ENCODE measurements at places on chromosomes 3 and 15.

DNA sequence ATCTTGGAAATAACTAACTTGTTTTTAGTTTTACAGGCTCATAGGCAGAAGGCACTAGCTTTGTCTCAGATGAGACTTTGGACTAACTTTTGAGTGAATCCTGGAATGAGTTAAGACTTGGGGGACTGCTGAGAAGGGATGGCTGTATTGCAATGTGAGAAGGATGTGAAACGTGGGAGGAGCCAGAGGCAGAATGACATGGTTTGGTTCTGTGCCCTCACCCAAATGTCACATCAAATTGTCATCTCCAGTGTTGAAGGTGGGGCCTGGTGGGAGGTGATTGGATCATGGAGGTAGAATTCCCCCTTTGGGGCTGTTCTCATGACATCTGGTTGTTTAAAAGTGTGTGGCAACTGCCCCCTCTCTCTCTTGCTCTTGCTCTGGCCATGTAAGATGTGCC lies 28.8 kb upstream of the CCDC50 start:
- DNase-seq: no peak

- DNase-seq: no peak
Measured at GRCh38 chr3:111415018-111415417, 127.0 kb upstream of the CD96 start.

GRCh38 chr3:74845081-74845480 lies 230.6 kb upstream of the CNTN3 start:
- DNase-seq: no peak

GRCh38 chr3:72888546-72889309 lies 882 bp downstream of the GXYLT2 start:
- DNase-seq: peak; percentile 17

DNA sequence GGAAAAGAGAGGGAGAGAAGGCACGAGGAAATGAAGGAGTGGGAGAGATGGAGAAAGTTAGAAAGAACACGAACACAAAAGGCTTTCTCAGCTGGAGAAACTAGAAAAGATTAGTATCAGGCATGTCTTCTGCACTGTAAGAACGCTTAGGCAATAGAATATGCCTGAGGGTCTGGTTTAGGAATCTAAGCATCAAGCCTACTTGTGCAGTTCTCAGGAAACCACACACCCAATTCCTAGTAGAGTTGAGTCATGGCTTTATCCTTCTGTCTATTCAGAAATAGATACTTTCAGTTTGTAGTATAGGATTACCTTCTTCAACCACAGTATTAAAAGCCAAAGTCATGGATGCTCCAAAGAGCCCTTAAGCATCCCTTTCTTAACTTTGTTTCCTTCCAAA lies 969.4 kb downstream of the NTRK3 start:
- DNase-seq: no peak

DNA sequence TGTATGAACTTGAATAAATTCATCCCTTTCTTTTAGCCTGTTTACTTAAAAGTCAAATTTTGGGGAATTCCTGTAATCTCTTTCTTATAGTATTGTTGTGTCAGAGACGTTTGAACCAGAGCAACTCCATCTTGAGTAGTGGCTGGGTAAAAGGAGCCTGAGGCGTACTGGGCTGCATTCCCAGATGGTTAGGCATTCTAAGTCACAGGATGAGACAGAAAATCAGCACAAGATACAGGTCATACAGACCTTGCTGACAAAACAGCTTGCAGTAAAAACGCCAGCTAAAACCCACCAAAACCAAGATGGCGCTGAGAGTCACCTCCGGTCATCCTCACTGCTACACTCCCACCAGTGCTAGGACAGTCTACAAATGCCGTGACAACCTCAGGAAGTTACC lies 94.5 kb downstream of the P3H2 start:
- DNase-seq: no peak

- DNase-seq: no peak
Measured at GRCh38 chr3:58613236-58614132, 36.3 kb upstream of the FAM107A start.

DNA sequence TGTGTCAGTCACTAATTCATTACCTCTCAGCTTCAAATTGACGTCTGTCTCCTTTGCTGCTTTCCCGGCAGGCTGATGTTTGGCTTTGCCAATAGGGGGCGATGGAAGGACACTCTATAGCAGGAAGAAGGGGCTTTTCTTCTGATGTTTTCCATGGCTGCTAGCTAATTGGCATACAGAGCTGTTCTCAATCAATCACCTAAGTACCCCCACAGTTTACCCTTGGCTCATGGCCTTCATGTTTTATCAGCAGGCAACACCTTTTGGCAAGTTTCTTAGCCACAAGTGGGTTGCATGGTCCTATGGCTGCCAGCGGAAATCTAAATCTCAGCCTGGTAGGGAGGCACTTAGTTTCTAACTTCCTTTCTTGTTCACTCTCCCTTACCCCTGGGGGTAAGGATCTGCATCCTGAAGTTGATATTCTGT lies 45.0 kb downstream of the ESYT3 start:
- no peak for DNase-seq

DNA sequence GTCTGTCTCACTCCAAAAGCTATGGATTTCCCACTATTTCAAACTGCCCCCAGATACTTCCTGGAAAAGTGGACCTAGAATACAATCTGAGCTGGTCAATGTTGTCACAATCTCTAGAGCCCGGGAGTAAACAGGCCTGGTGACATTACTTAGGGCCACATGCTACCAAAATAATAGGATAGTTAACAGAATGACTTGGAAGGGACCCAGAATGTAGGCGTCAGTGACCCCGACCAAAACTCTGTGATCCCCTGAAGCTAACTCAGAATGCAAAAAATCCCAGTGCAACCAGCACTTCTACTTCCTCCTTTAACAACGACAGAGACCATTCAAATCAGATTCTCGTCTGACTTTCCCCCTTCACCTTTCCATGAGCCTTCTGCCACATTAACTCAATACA lies 51.5 kb upstream of the CDV3 start:
- DNase-seq: no peak

DNA sequence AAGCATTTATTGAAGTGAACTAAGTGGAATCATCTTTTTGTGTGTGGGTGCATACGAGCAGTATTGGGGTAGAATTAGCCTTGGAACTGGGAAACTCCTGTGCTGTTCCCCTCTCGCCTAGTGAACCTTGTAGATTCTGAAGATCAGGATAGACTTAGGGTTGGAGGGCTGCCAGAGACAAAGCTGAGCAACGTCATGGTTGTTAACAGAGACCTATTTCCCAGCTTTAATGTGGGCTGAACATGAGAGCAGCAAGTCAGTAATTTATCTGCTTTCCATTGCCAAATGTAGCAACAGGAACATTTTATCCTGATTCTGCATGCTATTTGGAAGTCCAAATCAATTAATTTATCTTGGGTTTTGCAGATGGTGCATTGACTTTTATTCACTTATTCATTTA lies 246.6 kb downstream of the IL20RB start:
- no peak for DNase-seq

GRCh38 chr3:24220859-24221657 lies 273.6 kb downstream of the THRB start:
- peak; percentile 45 for DNase-seq

- DNase-seq: no peak
Measured at GRCh38 chr3:70108072-70108471, 108.5 kb downstream of the SAMMSON start.

GRCh38 chr3:155554777-155555451 lies 190.0 kb downstream of the PLCH1 start:
- no peak for DNase-seq

DNA sequence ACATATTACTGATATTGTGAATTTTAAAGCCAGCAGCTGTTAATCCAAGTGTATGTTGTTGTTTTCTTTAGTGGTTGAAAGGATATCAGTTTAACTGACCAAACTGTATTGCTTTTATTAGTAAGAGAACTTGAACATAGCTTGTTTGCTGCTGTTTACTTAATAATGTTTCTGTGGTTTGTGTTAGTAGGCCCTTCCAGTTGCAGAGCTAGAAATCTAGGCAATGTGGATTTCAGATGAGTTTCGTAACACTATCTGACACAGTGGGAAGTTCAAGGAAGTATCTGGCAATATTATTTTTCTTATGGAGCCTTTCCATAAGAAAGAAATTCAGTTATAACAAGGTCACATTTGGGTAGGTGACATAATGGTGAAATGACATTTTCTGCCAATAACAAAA lies 18.5 kb downstream of the ZNF609 start:
- DNase-seq: no peak

DNA sequence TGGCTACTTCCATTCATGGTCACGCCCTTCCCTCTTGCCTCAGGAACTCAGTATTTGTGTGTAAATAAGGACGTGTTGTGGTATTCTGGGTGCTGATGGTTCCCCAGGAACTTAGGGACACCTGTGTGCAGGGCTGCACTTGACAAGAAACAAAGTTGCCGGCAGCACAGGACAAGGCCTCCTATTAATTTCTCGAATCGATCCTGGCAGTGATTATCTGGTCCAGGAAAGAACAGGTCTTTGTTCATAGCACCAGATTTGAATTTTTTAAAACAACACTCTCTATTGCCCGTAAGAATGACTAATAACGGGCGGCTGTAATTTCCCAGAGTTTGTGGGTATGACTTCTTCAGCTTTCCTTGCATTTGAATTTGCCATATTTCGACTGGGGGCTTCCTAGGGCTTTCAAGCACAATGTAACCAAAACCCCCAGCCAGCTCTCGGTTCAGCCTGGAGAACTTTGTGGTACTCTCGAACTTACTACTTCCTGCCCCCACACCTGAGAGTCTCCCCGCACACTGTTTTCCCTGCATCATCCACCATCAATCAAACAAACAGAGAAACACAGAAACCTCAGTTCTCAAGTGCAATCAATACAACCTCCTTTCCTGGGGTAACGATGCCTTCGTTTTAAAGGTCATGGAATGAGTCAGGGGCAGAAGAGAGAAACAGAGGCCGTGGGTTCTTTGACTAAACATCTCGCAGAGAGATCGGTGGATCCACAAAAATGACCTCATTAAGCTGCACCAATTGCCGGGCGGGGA lies 241.7 kb upstream of the ICE2 start:
- DNase-seq: no peak

GRCh38 chr3:133474251-133474801 lies 74.5 kb downstream of the BFSP2 start:
- DNase-seq: peak; percentile 98

DNA sequence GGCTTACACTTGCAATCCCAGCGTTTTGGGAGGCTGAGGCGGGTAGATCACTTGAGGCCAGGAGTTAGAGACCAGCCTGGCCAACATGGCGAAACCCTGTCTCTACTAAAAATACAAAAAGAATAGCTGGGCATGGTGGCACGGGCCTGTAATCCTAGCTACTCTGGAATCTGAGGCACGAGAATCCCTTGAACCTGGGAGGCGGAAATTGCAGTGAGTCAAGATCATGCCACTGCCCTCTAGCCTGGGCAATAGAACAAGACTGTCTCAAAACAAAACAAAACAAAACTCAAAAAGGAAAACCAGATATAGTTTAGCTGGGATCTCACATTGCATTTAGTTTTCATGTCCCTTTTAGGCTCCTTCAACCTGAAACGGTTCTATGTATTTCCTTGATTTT lies 2.9 kb upstream of the USP50 start:
- DNase-seq: no peak

DNA sequence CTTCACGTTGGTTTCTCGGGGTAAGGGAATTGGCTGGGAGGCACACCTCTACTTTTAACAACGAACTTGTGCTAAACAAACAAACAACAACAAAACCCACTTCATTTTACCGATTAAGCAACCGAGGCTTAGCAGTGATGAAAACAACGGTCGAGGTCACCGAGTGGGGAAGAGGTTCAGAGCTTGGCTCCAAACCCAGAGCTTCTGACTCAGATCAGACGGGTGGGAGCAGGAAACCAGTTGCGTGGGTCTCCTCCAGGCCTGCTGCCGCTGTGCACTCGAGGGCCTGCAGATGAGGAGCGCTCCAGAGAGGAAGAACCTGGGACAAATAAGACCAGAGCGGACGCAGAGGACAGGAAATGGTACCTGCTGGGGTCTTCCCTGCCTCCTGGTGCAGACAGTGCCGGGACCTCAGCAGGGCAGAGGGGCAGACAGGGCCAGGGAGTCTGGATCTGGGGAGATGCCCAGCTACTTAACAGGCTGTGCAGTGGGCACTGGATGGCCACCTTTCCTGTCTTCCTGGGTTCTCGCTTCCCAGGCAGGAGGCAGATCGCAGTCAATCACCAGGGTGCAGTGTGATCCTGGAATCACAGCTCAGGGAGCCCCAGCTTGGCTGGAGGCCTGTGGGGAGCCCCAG lies 99.0 kb upstream of the MEF2A start:
- no peak for DNase-seq

DNA sequence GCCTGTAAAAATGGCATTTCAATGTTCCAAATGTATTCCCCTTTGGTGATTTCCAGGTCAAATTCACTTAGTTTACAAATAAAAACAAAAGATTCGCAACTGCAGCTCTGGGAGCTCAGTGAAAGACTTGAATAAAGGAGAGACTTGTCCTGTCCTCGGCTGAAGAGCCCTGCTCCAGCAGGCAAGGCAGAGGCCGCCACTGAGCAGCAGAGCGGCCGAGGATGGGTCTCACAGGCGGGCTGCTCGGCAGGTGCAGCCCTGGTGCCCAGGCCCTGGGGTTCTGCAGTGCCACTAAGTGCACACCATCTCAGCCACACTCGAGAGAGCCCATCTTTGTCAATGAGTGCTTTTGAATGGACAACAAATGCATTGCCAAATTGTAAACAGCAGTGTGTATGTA lies 856.2 kb downstream of the AGBL1 start:
- no peak for DNase-seq

- no peak for DNase-seq
Measured at GRCh38 chr3:67401921-67402320, 252.5 kb downstream of the SUCLG2 start.

DNA sequence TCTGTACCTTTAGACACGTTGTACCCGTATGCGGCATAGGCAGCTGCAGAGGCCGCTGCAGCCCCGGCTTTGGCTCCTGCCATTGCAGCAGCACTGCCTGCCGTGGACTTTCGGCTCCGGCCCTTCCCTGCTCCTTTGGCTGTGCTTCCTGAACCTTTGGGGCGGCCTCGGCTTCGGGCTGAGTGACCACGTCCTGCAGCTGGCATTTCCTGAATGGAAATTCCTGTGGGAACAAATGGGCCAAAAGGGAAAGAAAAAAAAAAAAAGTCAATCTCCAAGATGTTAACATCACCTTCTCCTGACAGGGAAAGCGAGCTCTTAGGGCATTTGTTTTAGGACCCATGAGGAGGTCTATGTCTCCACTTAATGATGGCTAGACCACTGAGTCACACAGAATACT lies 29.6 kb downstream of the CHAC1 start:
- DNase-seq: no peak

DNA sequence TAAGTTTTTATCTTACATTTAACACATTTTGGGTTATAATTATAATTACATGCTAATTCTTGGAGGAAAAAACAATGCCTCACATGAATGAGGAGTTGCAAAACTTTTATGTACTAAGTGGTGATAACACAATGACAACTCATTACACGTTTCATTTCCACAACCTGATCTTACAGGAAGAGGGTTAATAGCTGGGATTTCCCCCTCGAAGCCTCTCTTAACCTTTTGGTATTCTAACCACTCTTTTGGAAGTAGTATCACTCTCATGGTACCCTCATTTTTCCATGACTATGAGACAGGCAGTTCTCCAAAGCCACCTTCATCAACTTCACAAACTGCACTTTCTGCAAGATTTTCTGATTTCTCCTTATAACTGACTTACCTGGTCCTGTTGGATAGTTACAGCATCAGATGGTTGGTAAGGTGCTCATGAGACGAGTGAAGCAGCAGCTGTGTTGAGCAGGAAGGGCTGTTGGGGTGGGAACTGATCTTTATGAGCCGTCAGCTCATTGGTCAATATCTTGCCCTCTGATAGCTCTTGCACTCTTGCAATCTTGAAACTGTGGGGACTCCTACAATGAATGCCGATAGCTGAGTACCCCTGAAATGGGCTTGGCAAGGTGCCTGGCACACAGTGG lies 41.6 kb downstream of the ACAN start:
- no peak for DNase-seq

GRCh38 chr15:64112904-64113303 lies 17.1 kb downstream of the SNX1 start:
- no peak for DNase-seq
